ENCODE measurements at places on chromosomes 13 and 19.

GRCh38 chr19:47735131-47735530 is 10.2 kb upstream of the NOP53 start:
- DNase-seq, result no peak

DNA sequence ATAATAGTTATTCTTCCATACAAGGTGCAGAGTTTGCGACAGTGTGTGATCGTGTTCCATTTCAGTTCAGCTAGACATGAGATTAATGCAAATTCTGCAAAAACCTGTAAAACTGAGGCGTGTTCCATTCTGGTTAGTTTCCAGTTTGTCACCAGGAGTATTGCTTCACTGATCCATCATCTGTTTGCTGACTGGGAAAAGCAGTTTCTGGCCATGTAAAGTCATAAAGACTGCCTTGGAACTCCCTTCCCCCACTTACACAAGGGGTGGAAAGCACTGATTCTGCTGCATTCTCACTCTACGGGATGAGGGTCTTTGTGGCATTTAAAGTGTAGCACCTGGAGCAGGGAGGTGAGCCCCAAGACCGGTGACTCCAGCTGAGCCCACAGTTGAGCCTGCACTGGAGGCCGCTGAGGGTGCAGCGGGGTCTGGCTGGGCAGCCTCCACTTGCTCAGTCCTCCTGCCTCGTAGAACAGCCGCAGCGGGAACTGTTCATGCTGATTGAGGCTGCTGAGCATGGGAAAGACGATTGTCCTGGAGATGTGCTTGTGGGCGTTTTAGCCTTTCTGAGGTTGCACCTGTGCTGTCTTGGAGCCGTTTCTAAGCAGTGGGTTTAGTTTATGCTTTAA is 2.0 kb downstream of the ZNF57 start:
- no peak for DNase-seq

DNA sequence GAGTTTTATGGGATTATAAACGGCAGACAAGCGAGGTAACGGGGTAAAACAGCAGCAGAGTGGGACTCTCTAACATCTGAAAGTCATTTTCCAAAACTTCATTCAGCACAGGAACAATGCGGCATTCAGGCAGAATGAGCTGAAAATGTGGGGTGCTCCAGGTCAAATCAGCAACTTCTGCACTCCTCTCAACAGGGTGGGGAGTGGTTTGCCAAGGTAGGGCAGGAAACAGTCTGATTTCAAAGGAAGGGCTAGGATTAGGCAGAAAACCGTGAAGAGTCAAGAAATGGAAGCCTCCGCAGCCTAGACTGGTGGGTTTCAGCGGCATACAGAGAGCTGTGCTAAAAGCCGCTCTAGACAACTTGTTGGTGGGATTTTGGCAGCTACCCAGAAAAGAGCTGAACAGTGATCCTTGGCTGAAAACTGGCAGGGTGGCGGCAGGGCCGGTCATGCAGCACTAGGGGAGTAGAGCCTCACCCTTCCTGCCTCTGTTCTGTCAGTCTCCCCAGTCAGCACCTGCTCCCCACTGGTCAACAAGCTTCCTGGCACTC is 154.2 kb upstream of the KLF12 start:
- DNase-seq, result peak; percentile 22

GRCh38 chr19:2426611-2427428 is 566 bp downstream of the TIMM13 start:
- peak; percentile 10 for DNase-seq

- DNase-seq, result peak; percentile 43
Measured at GRCh38 chr13:110319774-110320509, 12.9 kb downstream of the COL4A2 start.

- no peak for DNase-seq
Measured at GRCh38 chr13:76822698-76823267, 63.4 kb downstream of the KCTD12 start.

- DNase-seq, result no peak
Measured at GRCh38 chr13:102236830-102237229, 165.0 kb downstream of the FGF14 start.

GRCh38 chr13:51213173-51213728 is 8.9 kb upstream of the FAM124A start:
- no peak for DNase-seq

DNA sequence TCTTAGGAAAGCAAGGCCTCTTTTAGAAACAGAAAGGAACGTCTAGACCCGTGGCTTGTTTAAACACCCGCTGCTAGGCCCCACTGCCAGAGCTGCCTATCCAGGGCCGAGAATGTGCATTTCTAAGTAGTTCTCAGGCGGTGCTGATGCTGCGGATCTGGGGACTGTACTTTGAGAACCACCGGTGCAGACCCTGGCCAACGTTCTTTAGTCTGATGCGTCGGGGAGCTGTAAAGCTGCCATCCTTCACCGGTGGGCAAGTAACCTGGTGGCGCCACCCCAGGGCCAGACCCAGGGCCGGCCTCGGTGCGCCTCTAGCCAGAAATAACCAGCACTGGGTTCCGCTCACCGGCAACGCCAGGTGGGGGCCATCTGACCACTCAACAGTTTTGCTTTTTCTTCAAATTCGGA is 47.1 kb downstream of the TGDS start:
- peak; percentile 53 for DNase-seq

DNA sequence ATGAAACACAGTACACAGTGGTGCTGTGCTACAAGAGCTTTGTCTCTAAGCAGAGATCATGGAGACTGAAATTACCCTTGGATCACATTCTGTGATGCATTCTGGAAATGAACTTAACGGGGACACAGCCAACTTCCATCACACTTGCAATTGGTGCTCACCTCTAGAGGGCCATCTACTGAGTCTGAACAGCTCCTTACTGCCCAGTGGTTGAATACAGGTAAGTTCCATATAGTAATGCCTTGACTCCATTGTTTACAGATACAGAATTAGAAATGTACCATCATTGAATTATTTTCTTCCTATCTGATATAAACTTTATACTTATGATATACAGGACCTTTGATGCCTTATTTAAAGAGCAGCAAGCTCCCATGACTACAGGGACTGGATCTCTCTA is 686.4 kb downstream of the PCDH9 start:
- DNase-seq, result no peak

- no peak for DNase-seq
Measured at GRCh38 chr19:2888731-2889224, 11.9 kb upstream of the ZNF57 start.

DNA sequence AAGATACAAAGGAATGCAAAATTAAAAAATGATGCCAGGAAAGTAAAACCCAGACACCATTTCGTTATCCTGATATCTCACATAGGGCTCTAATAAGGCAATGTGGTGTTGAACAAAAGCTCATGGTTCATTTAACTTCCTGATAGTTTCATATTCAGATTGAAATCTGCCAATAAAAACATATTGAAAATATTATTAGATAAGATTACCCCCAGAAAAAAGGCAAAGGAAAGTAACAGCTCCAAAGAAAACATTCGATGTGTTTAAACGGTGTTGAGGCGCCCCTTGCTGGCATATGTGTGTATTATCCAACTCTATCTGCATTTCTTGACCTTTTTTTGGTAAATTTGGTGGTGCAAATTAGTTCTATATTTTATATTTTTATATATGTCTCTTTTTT is 75.9 kb downstream of the ESD start:
- DNase-seq, result no peak

DNA sequence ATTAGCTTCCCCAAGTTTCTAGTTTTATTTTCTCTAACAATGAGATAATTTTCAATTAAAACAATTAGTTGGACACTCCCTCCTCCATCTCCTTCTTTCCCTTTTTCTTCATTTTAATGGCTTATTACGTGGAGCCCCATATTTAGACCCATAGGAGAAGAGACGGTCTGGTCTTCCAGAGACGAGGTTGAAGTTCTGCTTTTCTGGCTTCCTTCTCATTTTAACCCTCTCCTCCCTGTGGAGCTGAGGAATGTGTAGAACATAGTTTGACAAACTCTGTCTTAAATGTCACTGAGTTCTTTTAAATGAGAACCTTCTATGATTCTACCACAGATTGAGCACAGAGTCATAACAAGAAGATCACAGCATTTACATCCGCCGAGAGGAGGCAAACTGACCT is 86.8 kb downstream of the EDNRB start:
- no peak for DNase-seq

DNA sequence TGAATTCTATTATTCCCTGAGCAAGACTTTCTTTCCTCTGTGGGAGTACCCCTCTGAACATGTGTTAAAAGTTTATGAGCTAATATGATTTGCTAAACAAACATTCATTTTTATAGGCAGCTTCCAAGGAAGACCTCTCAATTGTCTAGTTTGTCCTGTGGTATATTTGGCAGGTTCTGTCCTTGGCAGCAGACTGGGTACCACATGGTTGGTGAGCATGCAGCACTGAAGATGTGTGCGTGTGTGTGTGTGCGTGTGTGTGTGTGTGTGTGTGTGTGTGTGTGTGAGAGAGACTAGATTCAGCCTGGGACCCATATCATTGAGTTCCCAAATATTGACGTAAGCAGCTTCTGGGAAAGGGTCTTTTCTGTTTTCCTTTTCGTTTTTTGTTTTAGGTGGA is 24.0 kb downstream of the FGF9 start:
- no peak for DNase-seq

DNA sequence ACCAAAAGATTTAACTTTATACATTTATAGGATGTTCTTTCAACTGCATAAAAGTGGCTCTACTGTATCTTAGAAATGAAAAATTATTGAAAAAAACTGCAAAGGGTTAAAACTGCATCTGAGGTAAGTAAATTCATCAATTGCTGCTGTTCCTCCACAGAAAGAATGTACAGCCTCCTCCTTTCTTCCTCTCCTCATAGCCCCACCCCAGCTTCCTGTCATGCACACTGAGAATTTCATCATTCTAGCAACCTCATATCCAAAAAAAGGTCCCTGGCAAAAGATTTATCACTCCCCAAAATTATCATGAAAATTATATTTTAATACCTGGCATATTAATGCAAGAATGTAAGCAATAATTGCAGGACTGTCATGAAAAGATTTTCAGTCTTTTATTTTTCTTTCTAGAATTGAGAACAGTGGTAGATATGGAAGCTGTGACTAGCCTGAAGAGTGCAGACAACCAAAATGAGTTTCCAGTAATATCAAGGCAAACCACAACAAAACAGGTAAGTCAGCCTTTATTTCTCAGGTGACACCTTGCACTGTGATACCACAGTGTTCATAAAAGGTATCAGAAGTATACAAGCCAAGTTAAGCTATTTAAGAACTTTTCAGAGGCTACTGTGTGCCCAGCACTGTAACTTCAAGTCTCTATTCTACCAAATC is 110.8 kb downstream of the SUCLA2 start:
- DNase-seq, result no peak

DNA sequence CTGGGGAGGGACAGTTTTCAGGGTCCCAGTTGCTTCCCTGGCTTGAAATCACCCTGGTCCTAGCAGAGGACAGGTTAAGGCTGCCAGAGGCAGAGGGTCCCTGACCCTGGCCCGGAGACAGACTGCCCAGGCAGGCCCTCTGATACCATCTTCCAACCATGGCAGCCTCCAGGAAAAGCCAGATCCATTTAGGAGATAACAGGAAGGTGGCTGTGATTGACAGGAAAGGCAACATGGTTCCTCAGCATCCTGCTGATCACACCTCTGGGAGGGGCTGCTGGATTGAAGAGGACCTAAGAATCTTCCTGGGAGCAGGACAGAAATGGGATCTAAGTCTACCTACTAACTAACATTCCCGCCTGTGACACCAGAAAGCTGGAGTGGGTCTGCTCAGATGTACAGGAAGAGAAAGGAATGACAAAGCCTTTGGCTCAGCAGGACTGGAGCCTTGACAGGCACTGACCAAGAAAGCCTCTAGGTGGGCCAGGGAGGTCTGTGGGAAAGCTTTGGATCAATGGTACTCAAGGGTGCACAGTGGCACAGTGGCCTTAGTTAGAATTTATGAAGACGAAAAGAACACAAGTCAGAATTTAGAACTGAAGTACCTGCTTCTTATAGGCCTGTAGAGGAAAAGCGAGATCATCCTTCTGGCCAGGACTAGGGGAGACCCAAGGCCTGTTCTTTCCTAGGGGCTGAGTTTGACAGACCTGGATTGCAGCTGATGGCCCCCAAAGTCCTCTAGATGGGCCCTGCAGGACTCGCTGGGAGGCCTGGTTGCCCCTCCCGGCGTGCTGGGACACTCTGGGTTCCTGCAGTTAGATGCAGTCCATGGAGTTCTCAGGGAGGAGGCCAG is 2.3 kb upstream of the PRKACA start:
- DNase-seq, result no peak

DNA sequence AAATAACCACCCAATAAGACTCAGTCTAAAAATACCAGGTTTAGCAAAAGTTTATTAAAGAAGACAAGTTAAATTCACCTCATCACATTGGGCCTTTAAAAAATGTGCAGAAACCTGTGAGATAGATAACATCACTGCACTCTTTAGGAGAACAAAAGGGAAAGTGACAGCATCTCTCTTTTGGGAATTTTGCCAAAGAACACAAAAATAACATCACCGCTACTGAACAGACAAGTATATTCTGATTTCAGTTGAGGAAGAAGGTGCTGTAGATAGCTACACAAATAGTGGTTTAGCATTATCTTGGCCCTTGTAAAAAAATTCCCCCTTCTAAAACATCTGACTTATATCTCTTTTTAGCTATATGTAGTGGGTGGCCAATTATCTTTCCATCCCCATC is 244.7 kb downstream of the VWA8 start:
- DNase-seq, result no peak

GRCh38 chr13:24133021-24133795 is 27.3 kb upstream of the SPATA13 start:
- no peak for DNase-seq

DNA sequence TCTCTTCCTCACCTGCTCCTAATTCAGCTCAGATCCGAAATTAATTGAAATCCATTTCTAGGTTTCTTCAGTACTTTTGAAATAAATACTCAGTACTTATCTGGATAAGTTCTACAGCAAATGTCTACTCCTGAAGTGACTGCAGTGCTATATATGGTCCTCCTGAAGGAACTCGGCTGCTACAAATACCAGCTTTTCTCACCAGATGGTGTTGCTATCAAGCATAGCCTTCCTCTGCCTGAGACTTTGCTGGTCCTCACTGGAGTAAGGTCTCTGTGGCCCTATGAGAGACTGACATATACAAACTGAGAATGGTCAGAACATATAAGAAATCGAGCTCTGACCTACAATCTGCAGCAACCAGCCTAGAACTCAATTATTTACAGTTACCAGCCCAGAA is 161.6 kb downstream of the NDFIP2 start:
- no peak for DNase-seq

DNA sequence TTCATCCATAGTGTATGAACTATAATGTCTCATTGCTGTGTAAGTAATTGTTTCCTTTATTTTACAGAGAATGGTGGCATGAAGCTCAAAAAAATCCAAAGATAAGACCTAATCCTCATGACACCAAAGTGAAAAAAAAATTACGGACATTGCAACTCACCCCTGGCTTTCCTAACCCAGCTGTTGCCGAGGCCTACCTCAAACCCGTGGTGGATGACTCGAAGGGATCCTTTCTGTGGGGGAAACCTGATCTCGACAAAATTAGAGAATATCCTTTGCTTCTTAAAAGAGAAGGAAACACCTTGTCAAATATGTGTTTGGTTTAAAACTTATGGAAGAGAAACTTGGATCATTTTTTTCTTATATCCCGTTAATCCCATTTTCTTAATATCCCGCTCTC is 26.3 kb downstream of the ERCC5 start:
- DNase-seq, result no peak

GRCh38 chr19:37007587-37008220 is 70.5 kb upstream of the ZNF420 start:
- peak; percentile 79 for DNase-seq

- no peak for DNase-seq
Measured at GRCh38 chr19:33133438-33134031, 1.6 kb downstream of the WDR88 start.

All from NCI-H774 (cell line).